ENCODE measurements at places on chromosomes 6 and 20. TPM values are rescaled to one million over a fixed set of nuclear protein-coding genes. Genes with fewer than 3 reads are reported as not detected.

The TNNC2 gene
- 36.0 TPM for total RNA-seq

DNA sequence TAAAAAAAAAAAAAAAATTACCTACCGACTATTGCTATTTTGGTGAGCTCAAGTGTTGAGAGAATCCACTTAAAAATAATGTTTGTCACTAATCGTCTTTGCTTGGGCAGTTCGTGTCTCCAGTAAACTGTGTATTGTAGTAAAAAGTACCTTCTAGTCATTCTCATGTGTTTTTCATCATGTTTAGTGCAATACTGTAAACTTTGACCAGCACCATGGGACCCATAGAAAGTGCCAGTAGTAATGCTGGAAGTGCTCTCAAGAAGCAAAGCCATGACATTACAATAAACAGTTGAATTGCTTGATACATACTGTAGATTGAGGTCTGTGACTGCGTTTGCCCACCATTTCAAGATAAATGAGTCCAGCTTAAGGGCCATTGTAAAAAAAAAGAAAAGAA is 395.2 kb downstream of the BCKDHB start:
- DNase-seq, result no peak

DNA sequence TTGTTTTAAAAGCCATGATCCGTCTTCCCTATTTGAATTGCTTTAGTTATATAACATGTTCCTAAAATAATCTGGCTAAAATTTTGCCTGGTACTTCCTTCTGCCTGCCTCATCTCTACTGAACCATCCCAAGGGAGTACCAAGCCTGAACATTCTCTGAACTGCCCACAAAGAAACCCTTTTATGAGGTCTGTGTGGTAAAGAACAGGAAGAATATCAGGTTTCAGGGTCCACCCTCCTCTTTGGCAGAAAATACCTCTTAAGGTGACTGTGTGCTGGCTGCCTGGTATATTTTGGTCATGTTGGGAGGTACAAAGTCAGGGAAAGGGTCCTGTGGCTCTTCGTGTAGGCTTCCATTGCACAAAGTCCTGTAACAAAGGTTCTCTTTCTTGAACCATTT is 574.1 kb upstream of the CHD6 start:
- no peak for DNase-seq

The RAB44 gene
- not detected for total RNA-seq

DNA sequence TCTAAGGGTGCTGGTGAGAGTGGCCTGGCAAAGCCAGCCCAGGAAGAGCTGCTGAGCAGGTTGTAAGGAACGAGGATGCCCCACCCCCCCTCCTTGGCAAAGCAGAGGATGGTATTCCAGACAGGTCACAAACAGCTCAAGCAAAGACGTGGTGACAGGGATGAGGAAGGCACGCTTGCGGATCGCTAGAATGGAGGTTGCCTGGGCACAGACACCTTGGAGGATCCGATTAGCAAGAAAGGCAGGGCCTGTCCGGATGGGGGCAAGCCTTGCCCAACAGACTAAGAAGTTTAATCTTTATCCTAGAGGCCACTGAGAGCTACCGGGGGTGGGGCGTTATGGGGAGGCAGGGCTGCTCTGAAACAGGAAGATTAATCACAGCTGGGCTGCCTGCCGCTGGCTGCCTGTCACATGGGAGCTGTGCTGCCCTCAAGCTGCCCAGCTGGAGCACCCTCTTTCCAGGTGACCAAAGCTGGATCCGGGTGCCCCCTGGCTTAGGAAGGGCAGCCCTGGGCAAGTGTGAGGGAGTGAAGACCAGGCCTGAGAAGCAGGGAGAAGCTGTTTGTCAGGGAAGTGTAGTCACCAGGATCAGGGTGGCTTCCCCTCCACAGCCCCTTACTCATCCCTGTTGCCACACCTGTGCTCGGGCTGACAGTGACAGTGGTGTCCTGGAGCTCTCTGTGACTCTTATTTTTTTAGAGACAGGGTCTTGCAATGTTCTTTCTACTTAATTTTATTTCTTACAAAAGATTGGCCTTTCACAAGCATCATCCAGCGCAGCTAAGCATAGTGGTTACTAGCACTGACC is 9.1 kb upstream of the MAPK13 start:
- DNase-seq, result no peak

- DNase-seq, result no peak
Observed at GRCh38 chr6:11413117-11413687, 124.3 kb upstream of the TMEM170B start.

All from cardiac muscle cell (in vitro differentiated cells and primary cell).